ENCODE measurements at places on chromosomes 16 and 17.
A peak's percentile ranks its signal among the peaks of the same experiment; 100 is the strongest.

DNA sequence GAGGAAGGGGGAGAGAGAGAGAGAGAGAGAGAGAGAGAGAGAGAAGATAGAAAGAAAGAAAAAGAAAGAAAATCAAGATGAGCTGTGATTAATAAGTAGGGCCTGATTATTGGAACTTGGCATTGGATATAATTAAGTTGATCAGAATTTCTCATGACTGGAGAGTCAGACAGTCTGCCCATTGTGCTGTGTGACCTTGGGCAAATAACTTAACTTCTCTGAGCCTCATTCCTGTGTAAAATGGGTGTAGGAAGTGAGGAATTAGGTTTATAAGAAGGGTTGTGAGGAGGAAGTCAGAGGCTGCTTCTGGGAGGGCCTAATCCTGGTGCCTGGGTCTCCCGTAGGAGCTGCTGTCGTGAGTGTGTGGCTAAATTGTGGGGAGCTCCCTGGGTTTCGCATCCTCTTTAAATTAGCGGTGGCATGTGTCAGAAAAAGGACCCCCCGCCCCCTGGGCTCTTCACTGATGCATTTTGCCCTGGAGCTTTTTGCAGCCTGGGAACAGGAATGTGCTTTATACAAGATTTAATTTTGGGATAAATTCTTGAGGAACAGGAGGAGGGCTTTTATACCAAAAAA lies 76.0 kb downstream of the CMIP start:
- DNase-seq: no peak

DNA sequence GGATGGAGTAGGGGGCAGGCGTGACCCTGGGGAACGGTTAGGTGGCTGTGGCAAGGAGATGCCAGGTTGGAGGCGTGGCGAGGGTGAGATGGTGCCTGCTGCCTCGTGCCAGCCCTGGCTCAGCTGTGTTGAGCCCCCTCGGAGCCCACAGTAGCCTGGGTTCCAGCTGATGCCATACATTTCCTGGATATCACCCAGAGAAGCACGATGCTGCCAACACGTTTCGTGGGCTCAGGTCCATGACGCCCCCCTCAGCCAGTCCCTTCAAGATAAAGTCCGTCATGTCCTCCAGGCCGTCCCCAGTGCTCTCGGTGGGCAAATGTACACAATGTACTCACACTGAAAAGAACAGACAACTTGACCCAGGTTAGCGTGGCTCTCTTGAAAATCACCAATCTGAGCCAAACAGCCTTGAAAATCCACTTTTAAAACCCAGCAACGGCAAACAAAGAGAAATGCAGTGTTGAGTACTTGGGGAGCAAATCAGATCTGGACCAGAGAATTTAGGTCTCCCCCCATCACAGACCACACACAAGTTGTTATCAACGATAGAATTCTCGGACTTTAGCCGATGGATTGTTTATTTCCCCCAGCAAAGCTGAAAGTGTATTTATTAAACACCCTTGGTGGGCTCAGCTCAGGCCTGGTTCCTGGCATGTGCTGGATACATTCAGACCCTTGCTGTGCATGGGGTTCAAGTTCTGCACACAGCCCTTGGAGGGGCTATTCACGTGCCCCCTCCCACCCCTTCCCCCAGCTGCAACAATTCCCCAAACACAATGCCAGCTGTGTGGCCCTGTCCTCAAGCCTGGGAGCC lies 102.8 kb upstream of the PLCG2 start:
- no peak for DNase-seq

GRCh38 chr17:73309727-73310596 lies 1.8 kb downstream of the CDC42EP4 start:
- DNase-seq: no peak

DNA sequence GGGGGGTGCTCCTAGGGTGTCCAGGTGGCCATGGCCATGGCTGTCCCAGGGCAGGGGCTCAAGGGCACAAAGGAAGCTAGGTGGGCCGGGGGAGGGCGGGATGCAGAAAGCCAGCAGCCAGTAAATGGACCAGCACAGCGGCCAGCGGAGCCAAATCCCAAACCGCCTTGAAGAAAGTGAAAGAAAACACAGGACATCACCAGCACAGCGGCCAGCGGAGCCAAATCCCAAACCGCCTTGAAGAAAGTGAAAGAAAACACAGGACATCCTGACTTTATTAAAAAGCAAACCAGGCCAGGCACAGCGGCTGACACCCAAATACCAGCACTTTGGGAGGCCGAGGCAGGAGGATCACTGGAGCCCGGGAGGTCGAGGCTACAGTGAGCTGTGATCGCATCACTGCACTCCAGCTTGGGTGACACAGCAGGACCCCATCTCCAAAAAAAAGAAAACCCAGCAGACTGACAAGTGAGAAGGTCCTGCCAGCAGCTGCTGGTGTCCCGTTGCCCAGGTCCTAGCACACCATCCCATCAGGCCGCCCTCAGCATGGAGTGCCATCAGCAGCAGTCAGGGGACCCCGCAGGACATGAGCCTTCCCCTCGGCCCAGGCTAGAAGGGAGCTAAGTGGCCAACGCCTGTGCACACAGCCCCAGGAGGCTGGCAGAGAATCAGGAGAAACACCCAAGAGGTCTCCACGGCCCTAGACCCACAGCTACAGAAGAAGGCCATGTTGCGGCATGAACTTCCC lies 17.0 kb downstream of the SLC38A10 start:
- no peak for DNase-seq

- no peak for DNase-seq
Measured at GRCh38 chr17:76581515-76581914, 4.1 kb downstream of the ST6GALNAC2 start.

GRCh38 chr17:9269350-9270035 lies 248.2 kb downstream of the NTN1 start:
- DNase-seq: no peak

GRCh38 chr17:78241277-78242023 lies 10.0 kb downstream of the TMEM235 start:
- no peak for DNase-seq

DNA sequence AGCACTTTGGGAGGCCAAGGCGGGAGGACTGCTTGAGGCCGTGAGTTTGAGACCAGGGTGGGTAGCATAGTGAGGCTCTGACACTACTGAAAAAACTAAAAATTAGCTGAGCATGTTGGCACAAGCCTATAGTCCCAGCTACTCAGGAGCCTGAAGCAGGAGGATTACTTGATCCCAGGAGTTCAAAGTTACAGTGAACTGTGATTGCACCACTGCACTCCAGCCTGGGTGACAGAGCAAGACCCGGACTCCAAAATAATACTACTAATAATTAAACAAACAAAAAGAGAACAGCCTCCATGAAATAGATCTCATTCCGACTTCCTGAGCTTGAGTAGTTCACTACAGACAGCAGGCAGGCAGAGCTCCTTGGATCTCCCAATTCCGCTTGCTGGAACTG lies 2.7 kb upstream of the RBBP6 start:
- no peak for DNase-seq

DNA sequence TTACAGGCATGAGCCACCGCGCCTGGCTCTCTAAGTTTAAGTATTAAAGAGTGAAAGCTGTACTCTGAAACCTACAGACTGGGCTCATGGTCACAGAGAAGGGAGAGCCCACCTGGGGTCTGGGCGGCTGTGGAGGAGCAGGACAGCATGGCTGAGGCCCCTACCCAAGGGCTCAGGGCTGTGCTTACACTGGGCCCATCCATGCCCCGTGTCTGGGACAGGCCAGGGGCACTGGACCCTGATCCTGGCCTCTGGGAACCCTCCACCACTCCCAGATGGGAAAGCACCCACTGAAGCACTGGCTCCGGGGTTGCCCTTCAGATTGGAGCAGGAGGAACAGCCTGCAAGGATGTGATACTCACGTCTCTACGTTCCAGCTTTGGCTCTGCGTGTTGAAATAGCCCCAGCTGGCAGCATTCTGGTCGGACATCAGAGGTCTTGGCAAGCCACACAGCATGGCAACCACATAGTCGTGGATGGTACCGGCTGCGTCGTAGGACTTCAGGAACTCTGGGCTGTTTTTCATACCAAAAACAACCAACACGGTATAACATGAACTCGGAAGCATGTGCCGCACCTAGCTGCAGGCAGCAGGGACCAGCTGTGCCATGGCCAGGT lies 13.0 kb downstream of the SHPK start:
- DNase-seq: no peak

DNA sequence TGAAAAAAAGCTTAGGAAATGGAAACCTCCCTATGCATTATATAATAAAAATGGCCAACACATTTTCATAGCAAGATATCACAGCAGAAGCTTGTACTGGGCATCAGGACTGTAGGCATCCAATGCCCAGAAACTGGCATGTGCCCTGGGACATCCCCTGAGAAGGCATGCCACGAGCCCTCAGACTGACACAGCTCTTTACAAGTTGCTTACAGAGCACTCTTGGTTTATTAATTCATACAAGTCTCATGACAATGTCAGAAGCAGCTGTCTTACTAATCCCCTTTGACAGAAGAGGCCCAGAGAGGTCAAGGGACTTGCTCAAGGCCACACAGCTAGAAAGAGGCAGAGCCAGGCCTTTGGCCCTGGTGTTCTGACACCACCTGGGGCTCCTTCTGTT lies 5.6 kb upstream of the CCL2 start:
- DNase-seq: no peak

DNA sequence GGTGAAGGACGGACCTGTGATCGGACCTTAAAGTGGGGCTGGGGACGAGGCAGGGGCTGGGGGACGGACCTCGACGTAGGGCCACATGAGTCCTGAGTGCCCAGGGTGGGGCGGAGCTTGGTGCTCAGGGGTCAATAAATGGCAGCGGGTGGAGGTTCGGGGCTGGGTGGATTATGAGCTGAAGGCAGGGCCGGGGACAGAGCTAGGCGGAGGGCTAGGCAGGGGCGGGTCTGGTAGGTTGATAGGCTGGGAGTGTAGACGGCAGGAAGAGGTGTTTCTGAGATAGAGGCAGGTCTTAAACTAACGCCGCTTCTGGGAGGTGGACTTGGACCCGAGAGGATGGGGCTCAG lies 733 bp downstream of the CHRNB1 start:
- no peak for DNase-seq

DNA sequence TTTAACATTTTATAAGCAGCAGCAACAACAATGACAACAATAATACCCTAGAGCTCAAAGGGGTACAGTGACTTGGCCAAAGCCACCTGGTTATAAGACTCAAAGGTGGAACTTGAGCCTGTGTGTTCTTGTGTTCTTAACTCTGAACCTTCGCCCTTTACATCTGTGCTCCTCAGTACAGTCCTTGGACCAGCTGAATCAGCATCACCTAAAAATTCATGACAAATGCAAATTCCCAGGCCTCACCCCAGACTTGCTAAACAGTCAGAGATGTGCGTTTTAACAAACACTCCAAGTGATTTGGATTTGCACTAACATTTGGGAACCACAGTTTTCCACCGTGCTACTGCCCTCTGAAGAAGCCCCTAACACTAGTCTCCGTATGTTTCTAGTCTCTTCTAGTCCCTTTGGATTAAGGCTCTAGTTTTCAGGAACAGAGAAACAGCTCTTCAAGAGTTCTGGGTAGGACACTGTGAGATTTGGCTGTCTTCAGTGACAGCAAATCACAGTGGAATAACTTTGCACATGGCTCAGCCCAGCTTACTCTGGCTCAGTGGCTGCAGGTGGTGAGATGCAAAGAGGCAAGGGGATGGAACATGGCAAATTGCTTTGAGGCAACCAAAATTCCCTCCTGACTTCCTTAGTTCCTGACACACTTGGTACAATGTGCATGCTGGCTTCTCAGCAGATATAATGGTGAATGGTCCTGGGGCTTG lies 151.0 kb upstream of the CDH11 start:
- no peak for DNase-seq

- no peak for DNase-seq
Measured at GRCh38 chr17:16215002-16215272, 397 bp downstream of the NCOR1 start.

DNA sequence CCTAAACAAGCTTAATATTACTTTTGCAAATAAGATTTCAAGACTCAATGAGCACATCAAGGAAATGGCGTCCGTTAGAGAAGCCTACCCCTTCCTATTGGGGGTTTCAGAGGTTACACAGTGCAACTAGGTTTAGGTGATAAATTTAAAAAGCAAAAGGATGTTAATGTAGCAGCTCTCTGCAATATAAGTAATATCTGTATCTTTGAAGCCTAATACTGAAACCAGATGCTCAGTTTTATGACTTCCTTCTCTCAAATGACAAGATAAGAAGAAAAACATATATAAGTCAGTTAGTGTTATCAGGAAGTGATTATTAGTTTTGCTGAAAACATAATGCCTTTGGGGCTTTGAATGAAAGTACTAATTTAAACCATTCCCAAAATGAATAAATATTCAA lies 54.3 kb upstream of the MED13 start:
- no peak for DNase-seq

GRCh38 chr17:73140566-73140965 lies 24.2 kb upstream of the SSTR2 start:
- DNase-seq: no peak

DNA sequence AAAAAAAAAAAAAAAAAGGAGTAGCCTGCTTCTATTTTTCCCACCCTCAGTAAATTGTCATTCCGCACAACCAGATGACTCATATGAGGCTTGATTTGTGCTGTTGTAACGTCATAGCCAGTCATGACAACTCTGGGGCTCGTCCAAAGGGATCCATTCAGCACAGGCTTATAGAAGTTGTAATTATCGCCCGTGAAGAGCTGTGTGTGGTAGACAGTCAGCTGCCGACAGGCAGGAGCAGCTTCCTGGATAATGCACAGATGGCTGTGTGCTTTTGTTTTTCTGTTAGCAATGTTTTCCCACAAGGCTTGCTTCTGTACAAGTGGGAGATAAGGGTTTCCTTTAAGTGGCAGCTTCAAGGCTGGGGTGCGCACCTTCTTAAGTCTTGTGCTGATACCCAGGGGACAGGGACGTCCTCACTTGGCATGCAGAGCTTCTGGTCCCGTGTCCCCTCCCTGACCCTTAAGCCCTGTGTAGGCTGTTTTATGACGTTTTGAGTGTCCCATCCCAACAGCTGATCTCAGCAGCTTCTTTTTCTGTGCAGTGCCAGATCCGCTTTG lies 26.0 kb downstream of the SNX29 start:
- no peak for DNase-seq

- no peak for DNase-seq
Measured at GRCh38 chr17:47843391-47843730, 2.3 kb upstream of the SCRN2 start.

- no peak for DNase-seq
Measured at GRCh38 chr16:89473136-89473712, 17.1 kb downstream of the ANKRD11 start.

GRCh38 chr16:54309341-54309740 lies 22.8 kb upstream of the IRX3 start:
- no peak for DNase-seq

GRCh38 chr16:85332175-85332574 lies 219.9 kb upstream of the CIBAR2 start:
- DNase-seq: no peak

DNA sequence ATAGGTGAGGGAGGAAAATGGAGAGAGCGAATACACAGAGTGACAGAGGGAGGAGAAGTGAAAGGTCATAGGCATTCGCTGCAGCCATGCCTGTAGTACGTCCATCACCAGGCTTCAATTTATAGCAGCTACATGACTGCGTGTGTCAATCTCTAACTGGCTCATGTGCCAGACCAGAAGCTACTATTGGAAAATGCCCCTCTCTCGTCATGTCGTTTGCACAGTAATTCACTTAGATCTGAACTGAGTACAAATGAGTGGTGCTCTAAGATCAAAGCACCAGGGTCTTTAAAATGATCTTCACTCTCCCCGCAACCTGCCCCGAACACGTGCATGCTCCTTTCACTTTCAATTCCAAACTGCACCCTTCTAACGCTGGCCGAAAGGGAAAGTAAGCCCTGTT lies 51.3 kb downstream of the ADCY9 start:
- DNase-seq: peak; percentile 42
